ENCODE measurements at places on chromosomes 7 and 10. TPM values are rescaled to one million over a fixed set of nuclear protein-coding genes. Genes with fewer than 3 reads are reported as not detected.

GRCh38 chr10:131968949-131969348 lies 12.8 kb downstream of the BNIP3 start:
- no peak for DNase-seq
- peaks cover 75% of the 10 kb centered on the region for H3K36me3 ChIP-seq
- H3K27me3 ChIP-seq: no peaks in the 10 kb centered on the region
- H3K27ac ChIP-seq: no peak overlapping the region

GRCh38 chr10:3668966-3669330 lies 116.1 kb downstream of the KLF6 start:
- H3K4me1 ChIP-seq: no peaks in the 10 kb centered on the region
- DNase-seq: no peak
- no peaks in the 10 kb centered on the region for H3K36me3 ChIP-seq
- H3K27me3 ChIP-seq: no peaks in the 10 kb centered on the region
- H3K27ac ChIP-seq: no peak overlapping the region

DNA sequence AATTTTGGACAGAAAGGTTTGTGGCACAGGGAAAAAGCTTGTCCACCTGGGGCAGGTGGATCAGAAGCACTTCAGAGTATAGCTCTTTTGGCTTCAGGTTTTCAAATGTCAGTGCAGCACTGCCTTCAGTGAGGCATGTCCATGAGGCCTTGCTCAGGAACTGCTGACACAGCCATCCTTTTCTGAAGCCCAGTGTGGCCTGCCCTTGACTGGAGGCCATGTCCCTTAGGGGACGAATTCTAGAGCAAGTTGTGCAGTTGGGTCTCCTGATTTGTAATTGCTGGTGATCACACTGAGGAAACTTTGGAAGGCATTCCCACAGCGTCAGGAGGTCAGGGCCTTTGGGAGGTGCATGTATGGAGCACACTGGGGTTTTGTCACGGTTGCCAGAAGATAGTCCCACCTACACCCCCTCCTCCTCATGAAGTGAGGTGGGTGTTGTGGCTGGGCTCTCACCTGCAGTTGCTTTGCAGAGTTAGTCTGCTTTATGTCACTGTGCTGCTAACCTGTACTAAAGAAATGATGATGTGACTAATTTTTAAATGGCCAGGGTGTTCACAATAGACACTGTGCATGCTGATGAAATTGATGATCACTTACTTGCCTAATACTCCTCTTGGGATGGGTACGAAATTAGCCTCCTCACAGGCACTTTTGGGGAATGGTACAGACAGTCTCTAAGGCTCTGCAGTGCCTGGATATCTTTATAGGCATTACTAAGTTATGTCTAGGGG lies 41.7 kb downstream of the OGDH start:
- no peak overlapping the region for H3K27ac ChIP-seq
- H3K4me3 ChIP-seq: no peak overlapping the region
- peaks cover 12% of the 10 kb centered on the region for H3K4me1 ChIP-seq
- H3K27me3 ChIP-seq: no peaks in the 10 kb centered on the region

GRCh38 chr10:124728071-124728829 lies 15.9 kb downstream of the FAM53B start:
- H3K4me1 ChIP-seq: peaks cover 93% of the 10 kb centered on the region
- H3K27me3 ChIP-seq: no peaks in the 10 kb centered on the region
- no peak for DNase-seq
- peak overlapping the region; percentile 67 for H3K27ac ChIP-seq
- H3K4me3 ChIP-seq: no peak overlapping the region

DNA sequence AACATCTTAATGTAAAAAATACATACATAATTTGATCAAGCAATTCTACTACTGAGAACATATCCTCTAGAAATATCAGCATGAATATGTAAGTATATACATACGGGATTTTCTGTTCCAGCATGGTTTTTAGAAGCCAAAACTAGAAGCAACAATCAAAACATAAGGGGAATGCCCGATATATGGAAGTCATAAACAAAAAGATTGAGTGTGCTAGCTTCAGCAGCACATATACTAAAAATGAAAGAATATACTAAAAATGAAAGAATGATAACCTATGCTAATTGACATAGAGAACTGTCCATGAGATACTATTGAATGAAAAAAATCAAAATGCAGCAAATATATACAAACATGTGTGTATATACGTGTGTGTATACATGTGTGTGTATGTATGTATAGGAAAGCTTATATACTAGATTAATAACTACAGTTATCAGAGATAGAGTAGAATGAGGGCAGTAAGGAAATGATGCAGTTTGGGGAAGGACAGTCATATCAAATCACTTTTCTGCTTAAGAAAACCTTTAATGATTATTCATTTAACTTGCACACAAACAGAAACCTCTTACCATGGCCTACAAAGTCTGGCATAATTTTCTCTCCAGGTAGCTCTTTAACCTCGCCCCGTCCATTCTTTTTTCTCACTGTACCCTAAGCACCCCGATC lies 72.9 kb downstream of the NPY start:
- DNase-seq: no peak
- H3K4me1 ChIP-seq: no peaks in the 10 kb centered on the region
- no peaks in the 10 kb centered on the region for H3K27me3 ChIP-seq

- no peak overlapping the region for H3K4me3 ChIP-seq
- H3K27ac ChIP-seq: no peak overlapping the region
- no peaks in the 10 kb centered on the region for H3K27me3 ChIP-seq
- peaks cover 8% of the 10 kb centered on the region for H3K4me1 ChIP-seq
- no peak for DNase-seq
Measured at GRCh38 chr7:45259966-45260646, 102.5 kb downstream of the RAMP3 start.

- no peak overlapping the region for H3K4me3 ChIP-seq
- DNase-seq: no peak
- H3K36me3 ChIP-seq: no peaks in the 10 kb centered on the region
- H3K27ac ChIP-seq: no peak overlapping the region
Measured at GRCh38 chr10:3433131-3433530, 260.5 kb upstream of the PITRM1 start.

DNA sequence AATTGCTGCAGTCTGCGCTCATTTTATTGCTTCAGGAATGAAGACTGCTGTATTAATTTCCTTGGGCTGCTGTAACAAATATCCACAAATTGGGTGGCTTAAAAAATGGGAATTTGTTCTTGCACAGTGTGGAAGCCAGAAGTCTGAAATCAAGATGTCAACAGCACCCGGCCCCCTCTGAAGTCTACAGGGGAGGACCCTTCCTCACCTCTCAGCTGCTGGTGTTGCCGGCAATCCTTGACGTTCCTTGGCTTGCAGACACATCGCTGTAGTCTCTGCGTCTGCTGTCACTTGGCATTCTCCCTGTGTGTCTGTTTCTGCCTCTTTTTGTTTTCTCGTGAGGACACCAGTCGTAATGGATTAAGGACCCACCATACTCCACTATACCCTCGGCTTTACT lies 166.2 kb downstream of the PTPN20 start:
- DNase-seq: no peak
- H3K27me3 ChIP-seq: no peaks in the 10 kb centered on the region
- H3K4me3 ChIP-seq: no peak overlapping the region
- no peaks in the 10 kb centered on the region for H3K4me1 ChIP-seq
- H3K36me3 ChIP-seq: no peaks in the 10 kb centered on the region

- H3K27me3 ChIP-seq: no peaks in the 10 kb centered on the region
- H3K4me3 ChIP-seq: no peak overlapping the region
- H3K36me3 ChIP-seq: no peaks in the 10 kb centered on the region
- DNase-seq: no peak
Measured at GRCh38 chr7:106128836-106129235, 16.7 kb upstream of the SYPL1 start.

- no peak for DNase-seq
- H3K27ac ChIP-seq: peak overlapping the region; percentile 34
- H3K4me3 ChIP-seq: no peak overlapping the region
- H3K36me3 ChIP-seq: peaks cover 52% of the 10 kb centered on the region
- no peaks in the 10 kb centered on the region for H3K27me3 ChIP-seq
- H3K4me1 ChIP-seq: peaks cover 13% of the 10 kb centered on the region
Measured at GRCh38 chr10:121910673-121911420, 17.0 kb downstream of the ATE1 start.

The GPR141 gene
- not detected for total RNA-seq

DNA sequence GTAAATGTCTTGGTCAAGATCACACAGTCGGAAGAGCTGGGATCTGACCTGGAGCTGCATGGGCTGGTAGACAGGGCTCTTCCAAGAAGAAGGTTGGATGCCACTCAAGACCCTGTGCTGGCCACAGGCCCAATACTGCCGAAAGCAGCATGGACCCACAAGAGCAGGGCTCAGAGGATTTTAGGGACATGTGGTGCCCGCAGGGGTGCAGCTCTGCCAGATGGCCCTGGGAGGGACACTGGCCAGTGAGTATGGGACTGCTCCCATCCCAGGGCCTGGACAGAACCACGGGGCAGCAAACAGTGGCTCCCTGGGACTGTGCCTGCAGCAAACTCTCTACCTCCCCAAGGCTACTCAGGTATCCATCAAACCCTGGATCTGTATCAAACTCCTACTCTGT lies 12.4 kb downstream of the MAT1A start:
- no peak overlapping the region for H3K27ac ChIP-seq
- no peaks in the 10 kb centered on the region for H3K27me3 ChIP-seq
- no peaks in the 10 kb centered on the region for H3K36me3 ChIP-seq

- no peak for DNase-seq
- H3K27ac ChIP-seq: no peak overlapping the region
- H3K4me1 ChIP-seq: peaks cover 24% of the 10 kb centered on the region
Measured at GRCh38 chr10:44378626-44379025, 6.3 kb downstream of the CXCL12 start.

DNA sequence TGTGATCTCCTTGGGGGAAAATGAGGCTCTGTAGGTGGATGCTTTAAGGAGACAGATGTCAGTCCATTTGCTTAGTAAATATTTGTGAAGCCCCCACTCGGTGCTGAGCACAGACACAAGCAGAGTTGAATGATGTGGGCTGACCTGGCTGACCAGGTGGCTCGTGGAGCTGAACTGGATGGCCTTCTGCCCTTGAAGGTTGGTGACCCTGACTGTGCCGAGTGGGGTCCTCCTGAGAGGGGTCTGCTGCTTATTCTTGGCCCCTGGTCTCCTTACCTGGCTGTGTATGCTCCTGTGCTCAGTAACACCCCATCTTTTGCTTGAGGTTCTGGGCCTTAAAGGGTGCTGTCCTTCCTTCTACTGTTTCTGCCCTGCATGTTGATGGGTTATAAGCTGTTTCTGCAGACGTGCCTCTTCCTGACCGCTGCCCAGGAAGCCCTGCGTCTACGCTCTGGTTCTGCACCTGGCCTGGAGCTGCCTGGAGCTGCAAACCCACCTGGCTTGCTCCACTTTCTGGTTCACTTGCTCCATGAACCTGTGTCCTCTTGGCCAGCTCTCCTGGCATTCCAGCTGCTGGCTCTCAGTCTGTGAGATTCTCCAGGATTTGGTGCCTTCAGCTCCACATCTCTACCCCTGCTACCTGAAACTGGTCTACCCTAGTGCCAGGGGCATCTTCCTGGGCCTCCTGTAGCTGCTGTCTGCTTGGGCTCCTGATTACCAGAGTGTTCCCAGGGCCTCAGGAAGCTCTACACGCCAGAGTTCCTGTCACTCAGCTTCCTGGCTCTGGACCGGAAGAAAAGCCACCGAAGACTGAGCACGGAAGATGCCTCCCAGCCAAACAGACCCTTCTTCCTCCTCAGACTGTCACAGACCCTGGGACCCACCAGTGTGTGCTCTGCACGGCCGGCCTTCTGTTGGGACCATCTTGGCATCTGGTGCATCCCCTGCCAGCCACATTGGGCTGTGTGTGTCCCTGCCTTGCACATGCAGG lies 76.5 kb downstream of the ADCY1 start:
- no peak overlapping the region for H3K27ac ChIP-seq
- H3K27me3 ChIP-seq: no peaks in the 10 kb centered on the region
- DNase-seq: no peak
- no peaks in the 10 kb centered on the region for H3K36me3 ChIP-seq

- no peak overlapping the region for H3K4me3 ChIP-seq
- H3K27me3 ChIP-seq: peaks cover 18% of the 10 kb centered on the region
- DNase-seq: no peak
- peaks cover 16% of the 10 kb centered on the region for H3K4me1 ChIP-seq
Measured at GRCh38 chr7:128888756-128889095, 21.8 kb downstream of the KCP start.

GRCh38 chr10:75650648-75651047 lies 219.2 kb downstream of the LRMDA start:
- H3K4me1 ChIP-seq: peaks cover 72% of the 10 kb centered on the region
- H3K27me3 ChIP-seq: no peaks in the 10 kb centered on the region
- no peak overlapping the region for H3K4me3 ChIP-seq
- DNase-seq: peak; percentile 50
- H3K27ac ChIP-seq: no peak overlapping the region

The CUEDC2 gene
- total RNA-seq: 66.1 TPM

DNA sequence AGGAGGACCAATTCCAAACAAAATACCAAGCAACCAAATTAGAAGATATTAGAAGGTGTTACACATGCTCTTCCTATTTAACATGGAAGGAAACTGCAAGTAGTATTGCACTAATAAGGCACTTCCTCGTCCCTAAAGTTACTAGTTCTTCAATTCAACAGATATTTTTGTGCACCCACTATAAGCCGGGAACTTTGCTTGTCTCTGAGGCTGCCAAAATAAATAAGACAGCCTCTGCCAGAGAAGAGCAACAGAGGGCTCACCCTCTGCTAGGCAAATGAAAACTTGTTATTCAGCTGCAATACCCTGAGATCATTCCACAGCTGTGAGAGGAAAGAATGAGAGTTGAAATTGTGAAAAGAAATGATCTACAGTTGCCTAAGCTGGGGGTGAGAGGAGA lies 37.4 kb upstream of the GSAP start:
- peak overlapping the region; percentile 46 for H3K27ac ChIP-seq
- no peaks in the 10 kb centered on the region for H3K36me3 ChIP-seq
- no peaks in the 10 kb centered on the region for H3K27me3 ChIP-seq
- peaks cover 15% of the 10 kb centered on the region for H3K4me1 ChIP-seq
- no peak overlapping the region for H3K4me3 ChIP-seq

DNA sequence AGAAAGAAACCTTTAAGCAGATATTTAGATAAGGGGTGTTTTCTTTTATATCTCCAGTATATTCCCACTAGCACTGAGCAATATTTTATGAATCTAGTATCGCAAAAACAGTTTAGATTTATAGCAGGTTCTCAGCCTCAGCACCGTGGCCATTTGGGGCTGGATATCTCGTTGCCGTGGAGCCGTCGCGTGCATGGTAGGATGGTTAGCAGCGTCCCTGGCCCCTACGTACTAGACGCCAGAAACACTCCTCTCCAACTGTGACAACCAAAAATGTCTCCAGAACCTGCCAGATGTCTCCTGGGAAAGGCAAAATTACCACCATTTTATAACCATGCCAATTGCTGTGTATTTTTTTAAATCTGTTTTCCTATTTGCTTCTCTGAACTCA lies 172.9 kb downstream of the CACNB2 start:
- DNase-seq: no peak
- H3K27ac ChIP-seq: peak overlapping the region; percentile 74
- H3K4me3 ChIP-seq: peak overlapping the region; percentile 8
- peaks cover 63% of the 10 kb centered on the region for H3K4me1 ChIP-seq

- H3K4me3 ChIP-seq: no peak overlapping the region
- H3K4me1 ChIP-seq: no peaks in the 10 kb centered on the region
- no peaks in the 10 kb centered on the region for H3K27me3 ChIP-seq
- no peaks in the 10 kb centered on the region for H3K36me3 ChIP-seq
- DNase-seq: no peak
- no peak overlapping the region for H3K27ac ChIP-seq
Measured at GRCh38 chr7:25103773-25104172, 21.3 kb downstream of the CYCS start.

GRCh38 chr7:83547526-83547925 lies 101.4 kb downstream of the SEMA3E start:
- H3K36me3 ChIP-seq: no peaks in the 10 kb centered on the region
- H3K27ac ChIP-seq: no peak overlapping the region
- no peaks in the 10 kb centered on the region for H3K4me1 ChIP-seq
- H3K27me3 ChIP-seq: no peaks in the 10 kb centered on the region
- H3K4me3 ChIP-seq: no peak overlapping the region

The NPY gene
- total RNA-seq: 26.7 TPM

The CLCN1 gene
- total RNA-seq: not detected

The TDRD1 gene
- 0.42 TPM for total RNA-seq
